ENCODE measurements at places on chromosomes 1 and 21.
A peak's percentile ranks its signal among the peaks of the same experiment; 100 is the strongest.

GRCh38 chr1:172141341-172141881 lies 279.1 kb upstream of the C1orf105 start:
- no peak for DNase-seq

- no peak for DNase-seq
Observed at GRCh38 chr1:204222764-204223055, 8.9 kb upstream of the GOLT1A start.

DNA sequence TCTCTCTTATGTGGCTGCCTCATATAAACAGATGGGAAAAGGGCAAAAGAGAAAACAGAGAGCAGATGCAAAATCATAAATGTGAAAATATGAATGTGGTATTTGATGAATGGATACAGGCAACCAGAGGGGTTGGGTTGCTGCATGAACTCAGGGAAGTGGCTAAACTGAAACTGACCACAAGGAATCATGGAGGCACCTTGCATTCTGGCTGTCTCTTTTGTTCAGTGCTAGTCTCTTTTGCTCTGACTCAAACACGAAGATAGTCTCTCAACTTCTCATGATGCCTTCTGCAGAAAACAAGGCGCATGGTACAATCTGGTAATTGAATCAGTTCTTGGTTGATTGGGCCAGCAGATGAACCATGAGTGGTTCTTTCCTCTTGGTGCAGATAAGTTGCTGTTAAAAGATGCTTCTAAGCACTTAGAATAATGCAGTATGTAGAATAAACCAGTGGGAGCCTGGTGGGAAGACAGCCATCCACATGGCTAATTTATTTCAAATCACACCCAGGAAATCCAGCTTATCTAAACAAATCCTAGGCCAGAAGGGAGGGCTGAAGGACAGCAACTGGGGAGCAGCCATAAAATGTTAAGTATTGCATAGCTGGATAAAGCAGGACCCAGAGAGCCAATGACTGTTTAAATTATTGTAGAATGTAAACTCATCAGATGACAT lies 64.2 kb downstream of the HLX start:
- no peak for DNase-seq

- peak; percentile 90 for DNase-seq
Observed at GRCh38 chr1:96559707-96560596, 161.6 kb upstream of the PTBP2 start.

DNA sequence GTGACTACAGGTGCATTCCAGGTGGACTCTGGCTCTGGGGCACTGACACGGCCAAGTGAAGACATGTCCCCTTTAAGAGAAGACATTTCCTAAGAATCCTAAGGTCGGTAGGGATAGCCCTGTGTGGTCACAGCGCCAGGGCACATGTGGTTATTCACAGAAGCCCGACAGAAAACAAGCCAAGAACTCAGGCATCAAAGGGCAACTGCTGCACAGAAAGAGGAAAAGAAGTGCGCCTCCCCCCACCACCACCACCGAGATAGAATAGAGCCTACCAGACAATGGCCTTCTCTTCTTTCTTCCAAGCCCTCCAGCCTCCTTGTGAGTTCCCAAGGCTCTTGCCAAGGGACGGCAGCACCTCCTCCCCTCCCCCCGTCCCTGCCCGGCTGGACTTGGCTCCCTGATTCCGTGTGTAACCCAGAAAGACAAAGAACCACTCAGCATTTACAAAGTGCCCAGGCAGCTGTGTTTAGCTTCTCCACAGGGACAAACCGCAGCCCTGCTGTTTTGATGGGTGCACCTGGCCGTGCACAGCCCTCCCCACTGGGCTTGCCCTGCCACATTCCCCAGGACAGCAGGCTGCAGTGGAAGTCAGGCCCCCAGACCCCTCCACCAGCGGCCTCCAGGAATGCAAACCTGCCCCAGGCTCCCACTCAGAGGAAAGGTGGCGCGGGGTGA lies 30.2 kb downstream of the TMPRSS2 start:
- DNase-seq: no peak

GRCh38 chr1:213666113-213666512 lies 321.7 kb upstream of the PROX1 start:
- DNase-seq: no peak

GRCh38 chr1:212207822-212208520 lies 77.2 kb upstream of the PPP2R5A start:
- DNase-seq: no peak

DNA sequence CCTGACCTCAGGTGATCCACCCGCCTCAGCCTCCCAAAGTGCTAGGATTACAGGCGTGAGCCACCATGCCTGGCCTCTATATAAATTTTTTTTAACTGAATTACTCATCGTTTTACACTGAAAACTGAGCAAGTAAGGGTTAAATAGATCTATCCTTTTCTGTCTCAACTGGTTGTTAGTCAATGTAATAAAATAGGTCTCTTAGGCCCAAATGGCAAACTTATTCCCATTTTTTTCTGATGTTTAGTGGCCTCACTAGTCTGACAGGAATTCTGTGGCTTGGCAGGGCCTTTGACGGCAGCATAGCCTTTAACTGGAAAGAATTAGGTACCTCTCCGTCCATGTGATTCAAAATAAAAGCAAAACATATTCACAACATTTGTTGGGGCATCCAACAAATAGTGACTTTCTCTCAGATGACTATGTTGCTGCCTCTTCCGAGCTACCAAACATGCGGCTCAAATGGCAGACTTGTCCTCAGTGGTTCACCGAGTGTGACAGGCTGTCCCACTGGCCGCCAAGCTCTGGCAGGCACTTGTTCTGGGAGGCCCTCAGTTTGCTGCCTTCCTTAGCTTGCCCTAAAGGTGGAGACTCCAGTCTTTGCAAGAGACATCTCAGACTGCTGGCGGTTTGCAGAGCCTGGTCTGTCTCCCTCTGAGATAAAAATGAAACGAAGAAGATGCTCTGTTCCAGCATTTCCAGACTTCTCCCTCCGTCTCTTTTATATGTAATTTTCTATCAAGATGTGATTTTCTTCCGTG lies 17.4 kb downstream of the ATP1A4 start:
- no peak for DNase-seq

DNA sequence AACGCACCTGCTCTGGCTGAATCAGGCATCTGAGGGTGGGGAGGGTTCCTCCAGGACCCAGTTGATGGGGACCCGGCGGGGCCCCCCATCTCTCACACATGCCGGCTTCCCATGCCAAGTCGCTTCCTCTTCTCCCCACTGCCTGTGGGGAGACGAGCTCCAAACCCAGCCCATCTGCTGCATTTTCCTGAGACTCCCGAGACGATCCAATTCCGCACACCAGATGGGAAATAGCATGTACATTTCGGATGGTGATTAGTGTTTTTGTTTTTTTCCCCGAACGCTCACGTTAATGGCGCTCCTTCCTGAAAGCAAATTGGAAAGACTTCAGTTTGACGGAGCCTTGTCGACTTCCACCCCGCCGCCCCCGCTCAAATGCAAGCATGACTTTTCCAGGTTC lies 13.2 kb upstream of the GRIK3 start:
- DNase-seq: no peak
